ENCODE measurements at places on chromosomes 13 and 19. TPM values are rescaled to one million over a fixed set of nuclear protein-coding genes. Genes with fewer than 3 reads are reported as not detected.
A peak's percentile ranks its signal among the peaks of the same experiment; 100 is the strongest.

POP4 gene
- total RNA-seq: 113 TPM

ICAM4 gene
- not detected for total RNA-seq

DNA sequence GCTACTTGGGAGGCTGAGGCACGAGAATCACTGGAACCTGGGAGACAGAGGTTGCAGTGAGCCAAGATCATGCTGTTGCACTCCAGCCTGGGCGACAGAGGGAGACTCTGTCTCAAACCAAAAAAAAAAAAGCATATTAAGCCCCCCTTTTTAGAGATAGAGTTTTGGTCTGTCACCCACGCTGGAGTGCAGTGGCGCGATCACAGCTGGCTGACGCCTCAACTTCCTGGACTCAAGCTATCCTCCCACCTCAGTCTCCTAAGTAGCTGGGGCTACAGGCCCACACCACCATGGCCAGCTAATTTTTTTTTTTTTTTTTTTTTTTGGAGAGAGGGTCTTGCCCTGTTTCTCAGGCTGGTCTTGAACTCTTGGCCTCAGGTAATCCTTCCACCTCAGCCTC is 34.2 kb upstream of the MAP3K10 start:
- DNase-seq: no peak

GRCh38 chr19:41223431-41224234 is 4.6 kb downstream of the AXL start:
- peak; percentile 95 for DNase-seq

DNA sequence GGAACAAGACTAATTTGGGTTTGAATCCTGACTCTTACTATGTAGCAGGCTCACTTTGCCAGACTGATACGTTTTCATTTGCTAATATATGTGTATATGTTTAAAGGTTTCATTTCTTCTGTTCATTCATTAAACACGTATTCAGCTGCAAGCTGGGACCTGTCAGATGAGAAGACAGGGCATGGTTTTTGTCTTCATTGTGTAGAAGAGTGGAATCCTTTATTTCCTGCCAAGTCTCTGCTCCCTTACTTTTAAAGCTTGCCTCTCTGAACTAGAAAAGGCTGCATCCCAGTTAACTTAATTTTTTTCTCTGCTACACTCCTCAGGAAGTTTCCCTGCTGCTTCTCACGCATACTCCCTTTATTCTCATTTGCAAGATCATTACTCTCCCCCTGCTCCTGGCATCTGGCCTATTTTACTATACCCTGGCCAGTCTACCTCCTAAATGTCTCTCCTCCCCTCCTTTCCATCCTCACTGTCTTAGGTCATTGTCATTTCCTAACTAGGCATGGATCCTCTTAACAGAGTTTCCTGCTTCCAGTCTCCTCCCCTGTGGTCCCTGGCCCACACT is 141.0 kb upstream of the TMTC4 start:
- DNase-seq: no peak

GRCh38 chr19:30662211-30662861 is 290.2 kb downstream of the ZNF536 start:
- DNase-seq: peak; percentile 69

DNA sequence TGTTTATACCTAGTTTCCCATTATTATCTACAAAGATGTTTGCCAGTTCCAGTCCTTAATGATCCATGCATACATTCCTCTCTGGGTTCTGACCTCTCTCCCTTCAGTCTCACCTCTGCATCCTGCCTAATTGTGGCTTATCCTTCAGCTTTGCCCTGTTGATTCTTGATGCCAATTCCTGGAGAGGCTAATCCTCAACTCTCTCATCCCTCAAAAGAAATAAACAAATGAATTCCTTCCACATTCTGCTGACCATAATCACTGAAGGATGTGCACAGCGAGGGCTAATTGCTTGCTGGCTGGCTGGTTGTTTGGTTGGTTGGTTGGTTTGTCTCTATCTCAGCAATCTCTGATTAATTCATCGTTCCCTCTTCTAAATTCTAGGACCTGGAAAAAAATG is 113.8 kb downstream of the IRS2 start:
- peak; percentile 98 for DNase-seq

DNA sequence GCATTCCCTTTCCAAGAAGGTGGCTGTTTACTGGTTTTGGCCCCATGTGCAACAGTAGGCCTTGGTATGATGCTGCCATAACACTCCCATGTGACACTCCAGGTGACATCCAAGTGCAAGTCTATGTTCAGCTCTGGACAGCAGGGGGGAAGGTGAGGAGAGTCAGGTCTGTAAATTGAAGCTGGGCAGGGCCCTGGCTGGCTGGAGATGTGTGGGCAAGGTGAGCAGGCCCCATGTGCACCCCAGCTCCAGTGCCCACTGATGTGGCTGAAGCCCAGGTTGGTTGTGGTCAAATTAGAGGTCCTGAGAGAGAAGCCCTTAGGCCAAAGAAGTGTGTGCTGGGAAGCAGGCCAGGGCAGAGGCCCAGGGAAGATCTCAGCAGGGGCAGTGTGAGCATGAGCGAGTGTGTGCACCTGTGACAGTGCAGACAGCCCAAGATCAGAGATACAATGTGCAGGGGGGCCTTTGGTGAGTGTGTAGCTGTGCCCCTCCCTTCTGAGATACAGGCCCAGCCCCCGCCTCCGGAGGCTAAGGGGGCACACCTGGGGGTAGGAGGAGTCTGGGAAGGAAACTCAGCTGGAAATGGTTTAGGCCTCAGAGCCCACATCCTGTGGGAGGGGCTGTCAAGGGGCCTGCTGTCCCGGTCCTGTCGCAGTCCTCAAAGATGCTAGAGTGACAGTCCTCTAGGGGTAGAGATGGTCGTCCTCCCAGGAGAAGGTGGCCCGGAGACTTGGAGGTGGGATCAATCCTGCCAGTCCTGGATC is 18.6 kb downstream of the DEDD2 start:
- no peak for DNase-seq

DNA sequence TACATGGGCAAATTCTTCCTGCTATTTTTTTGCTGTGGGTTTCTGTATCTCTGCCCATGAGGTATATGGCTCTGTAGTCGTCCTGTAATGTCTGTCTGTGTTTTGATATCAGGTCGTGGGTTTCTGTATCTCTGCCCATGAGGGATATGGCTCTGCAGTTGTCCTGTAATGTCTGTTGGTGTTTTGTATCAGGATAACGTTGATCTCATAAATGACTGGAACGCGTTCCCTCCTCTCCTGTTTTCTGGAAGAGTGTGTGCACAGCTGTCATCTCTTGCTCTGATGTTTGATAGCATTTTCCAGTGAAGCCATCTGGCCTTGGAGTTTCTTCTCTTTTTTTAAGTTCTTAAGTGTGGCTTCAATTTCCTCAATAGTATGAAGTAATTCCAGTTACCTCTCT is 57.2 kb downstream of the SOX1 start:
- DNase-seq: no peak

- no peak for DNase-seq
These were observed at the start of gene NCCRP1 for GRCh38 chr19:39196860-39197562. TSS of gene NCCRP1 (plus strand) at chr19:39196964. CDS start at chr19:39196983, 19 bp downstream.

GRCh38 chr19:34707661-34708060 is 26.4 kb upstream of the ZNF181 start:
- DNase-seq: no peak

GRCh38 chr13:111855191-111855590 is 211.8 kb upstream of the SOX1 start:
- no peak for DNase-seq

- DNase-seq: no peak
These were observed 3.4 kb downstream of the TMEM145 start for GRCh38 chr19:42316223-42317211.

DNA sequence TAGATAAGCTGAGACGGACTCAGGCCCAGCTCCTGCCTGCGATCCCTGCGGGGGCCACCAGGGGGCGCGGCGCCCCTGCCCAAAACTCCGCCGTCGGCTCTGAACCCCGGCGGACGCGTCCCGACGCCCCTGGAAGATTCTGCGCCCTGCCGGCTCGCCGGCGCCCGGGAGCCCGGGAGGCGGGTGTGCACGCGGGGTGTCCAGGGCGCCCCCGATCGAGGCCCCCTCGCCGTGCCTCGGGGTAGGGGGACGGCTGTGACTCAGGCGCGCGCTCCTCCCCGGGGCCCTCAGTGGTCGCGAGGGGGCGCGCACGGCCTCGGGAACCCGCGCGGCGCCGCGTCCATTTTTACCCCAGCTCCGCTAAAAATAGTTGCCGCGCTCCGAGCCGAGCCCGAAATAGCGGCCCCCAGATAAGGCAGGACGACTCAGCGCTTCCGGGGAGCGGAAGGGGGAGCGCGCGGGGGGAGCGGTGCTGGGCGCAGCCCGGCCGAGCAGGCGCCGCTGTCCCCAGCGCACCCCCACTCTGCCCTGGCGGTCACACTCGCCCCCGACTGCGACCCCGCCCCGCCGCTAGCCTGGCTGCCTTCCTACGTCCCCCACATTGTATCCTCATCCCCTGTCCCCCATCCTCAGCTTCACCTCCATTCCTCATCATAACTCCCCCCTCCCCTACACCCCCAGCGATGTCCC is 16.0 kb upstream of the ERCC1 start:
- peak; percentile 96 for DNase-seq

Data from SJSA1 (cell line).